ENCODE measurements at places on chromosomes 16 and 17. TPM values are rescaled to one million over a fixed set of nuclear protein-coding genes. Genes with fewer than 3 reads are reported as not detected.

- no peak for DNase-seq
Observed at GRCh38 chr17:5523249-5523648, 36.9 kb downstream of the MIS12 start.

GRCh38 chr17:34071886-34072420, 183.1 kb upstream of the CCL2 start:
- no peak for DNase-seq

DNA sequence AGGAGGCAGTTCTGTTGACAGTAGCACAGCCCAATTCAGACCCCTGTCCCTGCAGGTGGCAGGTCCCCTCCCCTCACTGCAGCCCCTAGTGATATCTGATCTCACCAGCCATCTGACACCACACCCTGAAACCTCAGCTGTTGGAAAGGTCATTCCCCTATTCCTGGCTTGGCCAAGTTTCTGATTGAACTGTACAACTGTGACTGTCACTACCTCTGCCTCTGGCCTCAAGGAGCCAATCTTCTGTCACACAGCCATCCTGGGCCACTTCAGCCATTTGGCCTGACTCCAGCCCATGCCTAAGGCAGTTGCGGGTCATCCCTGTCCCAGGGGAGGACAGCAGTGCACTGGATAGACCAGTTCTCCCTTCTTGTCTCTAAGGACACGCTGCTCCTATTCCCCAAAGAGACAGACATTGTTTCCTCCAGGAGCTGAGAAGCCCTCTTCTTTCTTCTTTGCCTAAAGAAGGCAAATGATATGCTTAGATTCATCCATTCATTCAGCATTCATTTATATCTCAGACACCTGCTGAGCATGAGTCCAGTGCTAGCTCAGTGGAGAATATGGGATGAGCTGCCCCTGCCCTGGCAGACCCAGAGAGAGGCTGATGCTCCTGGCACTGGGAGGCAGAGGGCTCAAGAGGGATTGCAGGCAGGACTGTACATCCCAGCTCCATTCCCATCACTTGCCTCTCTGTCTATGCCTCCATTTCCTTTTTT, 4.6 kb upstream of the ALDOA start:
- no peak for DNase-seq

DNA sequence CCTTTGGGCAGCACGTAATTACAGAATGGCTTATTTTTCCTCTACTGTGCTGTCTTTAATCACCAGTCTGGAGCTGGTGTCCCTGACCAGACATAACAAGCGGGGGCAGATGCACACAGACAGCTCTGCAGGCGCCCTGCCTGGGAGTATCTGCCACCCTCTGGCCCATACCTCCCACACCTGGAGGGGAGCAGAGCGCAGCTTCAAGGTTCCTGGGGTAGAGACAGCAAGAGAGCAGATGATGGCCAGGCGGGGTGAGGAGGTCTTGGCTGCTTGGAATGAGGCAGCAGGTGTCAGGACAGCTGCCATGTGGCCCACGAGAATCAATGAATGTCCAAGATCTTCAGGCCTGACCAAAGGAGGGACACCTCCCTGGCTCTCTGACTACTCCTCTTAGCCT, 23.8 kb downstream of the TMEM94 start:
- DNase-seq, result no peak

DNA sequence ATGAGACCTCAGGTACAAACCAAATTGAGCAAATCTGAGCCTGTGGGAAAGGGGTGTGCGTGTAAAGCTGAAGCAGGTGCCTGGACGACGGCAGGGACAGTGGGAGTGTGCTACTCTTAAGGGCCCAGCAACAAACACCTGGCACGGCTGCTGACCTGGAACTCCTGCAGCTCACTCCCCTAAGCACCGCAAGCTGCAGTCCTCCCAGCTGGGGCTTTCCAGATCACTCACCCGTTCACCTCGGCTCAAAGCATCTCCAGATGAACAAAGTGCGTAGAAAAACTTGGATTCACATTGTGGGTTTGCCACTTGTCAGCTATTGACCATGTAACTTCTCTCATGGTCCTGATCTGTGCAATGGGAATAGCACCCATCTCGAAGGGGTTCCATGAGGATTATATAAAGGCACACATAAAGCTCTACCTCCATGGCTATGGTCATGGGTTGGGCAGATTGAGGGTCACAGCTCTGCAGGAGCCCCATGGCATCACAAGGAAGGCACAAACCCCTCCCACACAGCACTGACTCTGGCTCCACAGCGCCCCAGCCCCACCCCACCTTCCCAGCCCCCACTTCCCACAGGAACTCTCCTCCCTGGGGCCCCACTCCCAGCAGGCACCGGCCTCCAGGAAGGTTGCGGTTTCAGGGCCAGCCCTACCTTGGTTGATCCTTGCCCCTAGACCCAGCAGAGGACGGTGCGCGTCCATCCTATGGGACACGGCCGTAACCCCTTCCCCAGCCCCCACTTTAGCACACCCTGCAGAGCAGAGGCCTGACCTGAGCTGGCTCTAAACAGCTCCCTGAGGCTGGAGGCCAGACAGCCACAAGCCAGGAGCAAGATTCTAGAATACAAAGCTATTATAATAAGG, 21.9 kb downstream of the ST3GAL2 start:
- no peak for DNase-seq

Gene CTRB1
- not detected for total RNA-seq
